Spleen (tissue), 13 donors: ENCODE measurements at places on chromosomes 2 and 18. TPM values are rescaled to one million over a fixed set of nuclear protein-coding genes. Genes with fewer than 3 reads are reported as not detected.

The SDC1 gene
- polyA plus RNA-seq: 0.54 TPM

The TDRD15 gene
- polyA plus RNA-seq: 0.07 TPM

The ANKRD36 gene
- polyA plus RNA-seq: 2.9 TPM

The EML6 gene
- 5.9 TPM for polyA plus RNA-seq

The ERBB4 gene
- polyA plus RNA-seq: 0.02 TPM

The PRKAG3 gene
- polyA plus RNA-seq: not detected
